ENCODE measurements at places on chromosomes 11 and 22. TPM values are rescaled to one million over a fixed set of nuclear protein-coding genes. Genes with fewer than 3 reads are reported as not detected.

RFPL3 gene
- not detected for total RNA-seq

NEFH gene
- total RNA-seq: under 0.01 TPM

CD6 gene
- not detected for total RNA-seq

CTSW gene
- total RNA-seq: not detected

SMIM35 gene
- total RNA-seq: not detected

ANKK1 gene
- total RNA-seq: not detected

APOL5 gene
- not detected for total RNA-seq

CRYBB2 gene
- not detected for total RNA-seq

GLB1L2 gene
- total RNA-seq: 0.28 TPM

USP2 gene
- 0.38 TPM for total RNA-seq

CNGA4 gene
- 0.19 TPM for total RNA-seq

SLC3A2 gene
- 149 TPM for total RNA-seq

BACE1 gene
- total RNA-seq: 27.2 TPM

ADM2 gene
- 0.58 TPM for total RNA-seq

UCP3 gene
- 0.38 TPM for total RNA-seq

PGA5 gene
- total RNA-seq: not detected

TMPRSS5 gene
- total RNA-seq: 0.28 TPM

SCARF2 gene
- 21.5 TPM for total RNA-seq

MRGPRE gene
- total RNA-seq: not detected

PRDM10 gene
- total RNA-seq: 3.7 TPM

NOX4 gene
- 3.6 TPM for total RNA-seq

APOBEC3B gene
- 13.0 TPM for total RNA-seq

MMP12 gene
- not detected for total RNA-seq

JHY gene
- 1.1 TPM for total RNA-seq

OR4D10 gene
- total RNA-seq: not detected

OR51B5 gene
- 0.28 TPM for total RNA-seq

NPAS4 gene
- not detected for total RNA-seq

TRPC6 gene
- total RNA-seq: 2.1 TPM

B3GAT1 gene
- under 0.01 TPM for total RNA-seq

RIMBP3B gene
- total RNA-seq: under 0.01 TPM

TRIM49 gene
- not detected for total RNA-seq

OR52E8 gene
- total RNA-seq: not detected
